ENCODE measurements at places on chromosomes 5 and 9. TPM values are rescaled to one million over a fixed set of nuclear protein-coding genes. Genes with fewer than 3 reads are reported as not detected.

Gene SLC45A2
- not detected for total RNA-seq

Gene DELE1
- total RNA-seq, result 59.6 TPM

GRCh38 chr5:103186152-103186551, 66.1 kb downstream of the PPIP5K2 start:
- no peak for DNase-seq

Gene PCDHGA12
- 1.3 TPM for total RNA-seq

DNA sequence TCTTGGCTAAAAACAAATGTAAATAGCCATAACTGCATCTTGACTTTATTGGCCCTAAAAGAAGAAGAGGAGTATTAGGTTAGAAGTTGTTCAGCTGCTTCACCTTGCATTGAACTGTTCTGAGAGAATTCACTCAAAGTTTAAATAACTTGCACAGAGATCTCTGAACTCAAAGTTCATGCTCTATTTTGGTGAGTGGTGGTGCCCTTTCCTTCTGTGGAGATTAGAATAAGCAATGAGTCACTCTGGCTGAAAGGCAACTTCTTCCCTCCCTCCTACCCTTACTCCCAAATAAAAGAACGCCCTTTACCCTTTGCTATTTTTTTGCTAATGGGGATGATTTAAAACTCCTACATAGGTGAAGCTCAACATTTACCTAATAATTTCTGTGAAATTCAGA, 48.9 kb downstream of the ERMP1 start:
- DNase-seq, result no peak

DNA sequence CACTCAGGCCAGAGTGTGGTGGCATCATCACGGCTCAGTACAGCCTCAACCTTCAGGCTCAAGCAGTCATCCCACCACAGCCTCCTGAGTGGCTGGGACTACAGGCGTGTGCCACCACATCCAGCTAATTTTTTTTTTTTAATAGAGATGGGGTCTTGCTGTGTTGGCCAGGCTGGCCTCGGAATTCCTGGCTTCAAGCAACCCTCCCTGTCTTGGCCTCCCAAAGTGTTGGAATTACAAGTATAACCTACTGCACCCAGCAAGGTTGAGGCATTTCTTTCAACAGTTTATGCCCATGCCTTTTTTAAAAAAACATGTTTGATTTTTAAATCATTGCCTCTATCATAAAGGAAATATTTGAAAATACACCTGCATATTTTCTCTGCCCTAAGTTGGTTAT, 2.8 kb downstream of the RARS1 start:
- DNase-seq, result no peak

DNA sequence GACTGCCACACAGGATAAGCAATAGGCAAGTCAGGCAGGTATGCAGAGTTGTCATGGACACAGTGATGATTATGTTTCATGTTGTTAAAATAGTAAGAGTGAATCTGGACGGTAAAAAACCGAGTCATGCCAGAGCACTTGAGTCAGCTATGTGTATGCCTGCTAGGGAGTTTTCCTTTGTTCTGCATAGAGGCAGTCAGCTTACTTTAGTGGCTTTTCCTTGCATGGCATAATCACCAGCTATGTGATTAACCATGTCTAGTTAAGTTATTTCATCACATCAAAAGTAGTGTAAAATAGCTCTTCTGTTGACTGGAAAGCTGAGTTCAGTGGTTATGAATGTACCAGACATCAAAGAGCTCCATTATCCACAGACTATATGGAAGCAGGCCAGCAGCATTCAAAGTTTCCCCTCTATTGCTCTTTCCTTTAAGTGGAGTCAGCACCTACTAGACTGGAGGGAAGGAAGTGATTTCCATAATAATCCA, 989.8 kb downstream of the TLE1 start:
- no peak for DNase-seq

DNA sequence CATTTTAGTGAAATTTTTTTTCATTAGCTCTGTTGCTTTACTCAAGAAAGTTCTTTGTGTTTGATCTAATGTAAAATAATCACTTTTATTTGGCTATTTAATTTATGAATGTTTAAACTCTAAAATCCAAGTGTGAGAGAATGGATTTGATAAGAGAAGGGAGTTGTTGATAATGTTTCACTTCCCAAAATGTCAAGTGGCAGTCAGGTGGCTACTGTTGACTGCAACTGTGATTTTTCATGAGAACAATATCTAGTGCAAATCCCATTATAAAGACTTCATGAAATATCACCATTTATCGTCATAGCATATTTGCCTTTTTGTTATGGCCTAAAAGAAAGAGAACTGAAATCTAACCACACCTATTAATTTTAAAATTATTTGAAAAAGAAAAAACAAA, 118.3 kb upstream of the SNX2 start:
- no peak for DNase-seq

Gene NSUN2
- 96.5 TPM for total RNA-seq

DNA sequence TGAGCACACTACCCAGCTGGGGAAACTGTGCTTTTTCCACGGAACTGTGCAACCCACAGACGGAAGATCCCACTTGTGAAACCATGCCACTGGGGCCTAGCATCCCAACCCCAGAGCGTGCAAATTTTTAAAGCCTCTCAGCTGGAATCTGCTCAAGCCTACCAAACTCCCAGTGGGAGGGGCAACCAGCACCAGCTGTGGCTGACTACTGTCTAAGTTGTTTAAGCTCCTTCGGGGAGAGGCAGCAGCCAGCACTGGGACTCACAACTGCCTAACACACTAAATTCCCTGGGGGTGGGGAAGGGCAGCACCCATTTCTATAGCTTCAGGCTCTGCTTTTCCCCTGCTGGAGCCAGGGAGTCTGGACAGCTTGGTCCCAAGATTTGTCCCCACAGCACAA, 287.6 kb upstream of the MSX2 start:
- DNase-seq, result no peak

Gene PTGS1
- total RNA-seq, result 1.3 TPM

DNA sequence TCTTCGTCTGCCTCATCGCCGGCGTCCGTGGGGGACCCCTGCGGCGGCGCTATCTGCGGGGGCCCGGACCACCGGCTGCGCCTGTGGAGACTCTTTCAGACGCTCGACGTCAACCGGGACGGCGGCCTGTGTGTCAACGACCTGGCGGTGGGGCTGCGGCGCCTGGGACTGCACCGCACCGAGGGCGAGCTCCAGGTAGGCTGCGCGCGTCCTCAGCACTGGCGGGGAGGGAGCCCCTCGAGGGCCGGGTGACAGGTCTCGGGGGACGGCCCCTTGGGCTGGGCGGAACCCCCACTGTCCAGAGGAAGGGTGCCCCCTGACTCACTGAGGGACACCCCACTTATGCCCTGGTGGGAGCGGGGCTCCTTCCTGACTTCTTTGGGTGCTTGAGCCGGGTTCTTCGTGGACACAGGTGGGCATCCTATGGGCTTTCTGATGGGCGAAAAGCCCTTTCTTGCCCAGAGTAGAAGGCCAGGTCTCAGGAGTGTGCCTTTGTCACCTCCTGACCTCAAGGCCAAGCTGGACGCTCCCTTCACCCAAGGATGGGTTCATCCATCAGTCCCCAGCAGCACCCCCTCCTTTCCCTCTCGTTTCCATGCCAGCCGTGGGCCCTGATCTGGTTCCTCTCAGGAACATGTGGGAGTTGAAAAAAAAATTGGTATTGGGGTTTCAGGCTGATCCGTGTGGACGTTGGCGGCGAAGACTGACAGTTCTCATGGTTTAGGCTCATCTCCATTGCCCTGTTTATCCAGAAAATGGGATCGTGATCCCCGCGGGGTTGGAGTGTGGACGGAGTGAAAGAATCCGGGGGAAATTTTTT, 564 bp downstream of the SLC25A25 start:
- no peak for DNase-seq

DNA sequence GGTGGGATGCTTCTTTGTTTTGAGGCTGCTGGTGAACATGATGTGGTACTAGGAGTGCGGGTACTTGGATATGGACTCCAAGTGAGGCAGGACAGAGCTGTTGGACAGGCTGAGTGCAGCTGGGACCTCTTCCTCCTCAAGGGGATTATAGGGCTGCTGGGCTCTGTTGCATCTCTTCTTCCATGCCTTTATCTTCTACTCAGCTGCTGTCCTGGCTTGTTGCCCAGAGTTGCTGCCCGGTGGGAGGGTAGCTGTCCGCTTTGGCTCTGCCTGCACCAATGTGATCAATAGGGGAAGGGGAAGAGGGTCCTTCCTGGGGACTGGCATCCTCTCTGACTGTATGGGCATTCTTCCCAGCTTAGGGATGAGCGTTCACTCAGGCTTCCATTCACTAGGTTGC, 1217.9 kb upstream of the ACO1 start:
- DNase-seq, result no peak

DNA sequence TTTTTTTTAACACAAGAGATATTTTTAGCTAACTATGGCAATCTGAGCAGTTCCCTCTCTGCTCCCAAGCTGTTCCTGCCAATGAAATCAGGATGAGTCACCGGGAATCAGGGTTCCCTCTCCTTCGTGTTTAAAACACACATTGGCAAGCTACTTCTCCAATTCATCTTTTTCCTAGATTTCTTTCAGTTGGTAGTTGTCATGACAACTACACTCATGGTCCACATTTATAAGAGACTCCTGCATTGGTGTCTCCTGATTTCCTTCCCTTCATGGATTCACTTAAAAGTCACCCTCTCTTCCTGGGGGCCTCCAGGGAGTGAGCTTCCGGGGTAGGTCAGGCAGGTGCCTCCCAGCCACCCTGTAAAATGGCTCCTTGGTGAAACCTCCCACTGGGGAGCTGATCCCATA, 72.3 kb upstream of the NIPAL4 start:
- DNase-seq, result no peak

Gene PCDHGA3
- total RNA-seq, result 0.39 TPM

DNA sequence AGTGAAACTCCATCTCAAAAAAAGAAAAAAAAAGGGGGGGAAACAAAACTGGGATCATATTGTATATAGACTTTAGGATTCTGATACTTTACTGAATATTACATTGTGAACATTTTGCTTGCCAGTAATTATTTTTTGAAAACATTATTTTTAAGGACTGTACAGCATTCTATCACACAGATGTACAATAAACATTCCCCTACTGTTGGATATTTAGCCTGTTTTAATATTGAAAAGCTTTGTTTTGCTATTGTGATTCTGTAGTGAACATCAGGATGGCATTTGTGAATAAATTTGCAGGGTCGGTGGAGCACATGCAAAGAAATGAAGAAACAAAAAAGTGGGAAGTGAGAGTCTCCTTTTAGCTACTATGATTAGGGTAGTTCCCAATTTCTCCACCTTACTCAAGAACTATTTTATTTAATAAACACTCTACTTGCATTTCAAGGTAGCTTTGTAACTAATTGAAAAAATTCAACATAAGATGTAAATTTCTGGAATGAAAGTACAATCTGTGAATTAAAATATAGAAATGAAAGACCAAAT, 18.7 kb downstream of the RASGRF2 start:
- no peak for DNase-seq

DNA sequence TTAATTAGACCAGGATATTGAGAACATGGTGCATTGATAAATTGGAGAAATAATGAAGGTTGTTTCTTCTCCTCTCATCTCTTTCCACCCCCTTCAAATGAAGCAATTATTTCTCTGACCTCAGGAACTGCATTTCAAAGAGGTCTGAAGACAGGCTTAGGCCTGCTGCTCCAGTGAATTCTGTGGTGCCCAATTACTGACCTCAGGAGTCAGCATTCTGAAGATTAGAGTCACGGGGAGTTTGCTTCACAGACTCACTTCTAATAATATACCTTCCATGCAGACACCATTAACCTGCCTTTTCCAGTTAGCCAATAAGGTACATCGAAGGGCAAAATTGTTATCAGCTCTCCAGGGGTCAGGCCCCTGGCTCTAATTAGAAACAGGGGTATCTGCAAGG, 270.9 kb downstream of the GAS1 start:
- DNase-seq, result no peak

GRCh38 chr5:80591352-80591751, 21.3 kb upstream of the ANKRD34B start:
- no peak for DNase-seq

DNA sequence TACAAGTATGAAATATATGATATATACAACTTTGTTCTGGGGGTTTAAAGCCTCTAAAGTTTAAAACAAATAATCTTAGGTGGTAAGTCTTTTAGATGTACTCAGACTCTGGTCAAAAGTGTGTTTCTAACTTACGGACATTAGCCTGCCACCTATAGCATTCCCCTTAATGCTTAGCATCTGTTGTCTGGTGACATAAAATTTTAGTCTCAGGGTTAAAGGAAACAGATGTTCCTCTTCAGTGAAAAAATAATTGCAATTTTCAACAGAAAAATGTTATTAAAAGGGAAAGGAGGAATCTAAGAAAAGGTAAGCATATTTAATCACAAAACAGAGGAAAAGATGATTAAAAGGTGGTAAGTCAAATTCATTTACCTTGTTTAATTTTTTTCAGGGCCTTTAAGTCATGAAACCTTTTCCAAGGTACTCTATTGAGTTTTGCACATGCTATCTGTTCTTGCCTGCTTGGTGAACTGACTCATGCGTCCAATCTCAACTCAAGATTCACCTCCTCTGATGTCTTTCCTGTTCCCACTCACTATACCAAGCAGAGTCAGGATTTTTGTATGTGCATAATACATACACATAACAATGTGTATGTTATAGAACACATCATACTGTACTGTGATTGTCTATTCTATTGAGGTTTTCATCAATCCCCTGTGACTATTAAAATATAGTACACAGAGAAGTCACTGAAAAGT, 7.9 kb downstream of the TMEM167A start:
- no peak for DNase-seq

DNA sequence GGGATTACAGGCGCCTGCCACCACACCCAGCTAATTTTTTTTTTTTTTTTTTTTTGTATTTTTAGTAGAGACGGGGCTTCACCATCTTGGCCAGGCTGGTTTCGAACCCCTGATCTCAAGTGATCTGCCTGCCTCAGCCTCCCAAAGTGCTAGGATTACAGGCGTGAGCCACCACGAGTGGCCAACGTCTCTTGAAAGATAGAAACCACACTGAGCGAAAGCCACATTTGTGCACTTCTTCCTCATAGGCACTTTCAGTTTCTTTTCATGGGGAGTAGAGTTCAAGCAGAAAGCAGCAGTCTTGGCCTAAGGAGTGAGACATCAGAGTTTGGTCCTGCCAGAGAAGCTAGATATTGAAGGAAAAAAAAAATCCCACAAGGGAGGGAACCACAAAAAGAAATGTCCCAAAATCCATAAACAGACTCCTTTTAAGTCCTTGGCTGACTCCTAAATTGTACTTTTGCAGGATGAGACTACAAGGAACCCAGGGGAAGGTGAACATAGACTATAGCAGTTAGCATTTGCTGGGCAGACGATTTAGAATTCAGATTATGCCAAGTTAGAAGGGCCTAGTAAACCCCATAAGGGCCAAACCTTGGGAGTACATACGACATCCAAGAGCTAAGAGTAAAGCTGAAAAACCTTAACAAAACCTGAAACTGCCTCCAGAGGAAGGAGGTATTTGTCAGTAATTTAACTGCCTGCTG, 43.9 kb upstream of the GLIPR2 start:
- no peak for DNase-seq

DNA sequence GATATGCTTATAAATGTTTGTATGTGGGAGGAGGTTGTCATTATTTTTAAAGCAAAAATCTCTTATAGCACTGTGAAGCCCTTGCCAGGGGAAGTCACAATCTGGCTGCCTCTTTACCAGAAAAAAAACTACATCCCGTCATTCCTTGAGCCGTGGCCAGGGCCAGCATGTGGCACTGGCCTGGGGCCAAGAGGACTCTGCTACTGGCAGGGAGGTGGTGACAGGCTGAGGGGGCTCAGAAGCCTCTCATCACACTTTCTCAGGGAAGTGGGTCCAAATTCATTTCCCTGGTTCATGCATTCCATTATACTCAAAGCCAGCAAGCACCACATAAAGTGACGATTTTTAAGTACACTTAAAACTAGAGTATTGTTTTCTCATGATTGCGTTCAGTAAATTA, 457.3 kb downstream of the ZNF608 start:
- no peak for DNase-seq

Gene GPX3
- total RNA-seq, result 26.4 TPM

GRCh38 chr5:7415123-7415522, 19.2 kb downstream of the ADCY2 start:
- DNase-seq, result no peak

All from H1 (cell line).